ENCODE measurements at places on chromosomes 13 and 19.
A peak's percentile ranks its signal among the peaks of the same experiment; 100 is the strongest.

GRCh38 chr13:97373787-97374186, 60.2 kb upstream of the RAP2A start:
- DNase-seq = no peak

DNA sequence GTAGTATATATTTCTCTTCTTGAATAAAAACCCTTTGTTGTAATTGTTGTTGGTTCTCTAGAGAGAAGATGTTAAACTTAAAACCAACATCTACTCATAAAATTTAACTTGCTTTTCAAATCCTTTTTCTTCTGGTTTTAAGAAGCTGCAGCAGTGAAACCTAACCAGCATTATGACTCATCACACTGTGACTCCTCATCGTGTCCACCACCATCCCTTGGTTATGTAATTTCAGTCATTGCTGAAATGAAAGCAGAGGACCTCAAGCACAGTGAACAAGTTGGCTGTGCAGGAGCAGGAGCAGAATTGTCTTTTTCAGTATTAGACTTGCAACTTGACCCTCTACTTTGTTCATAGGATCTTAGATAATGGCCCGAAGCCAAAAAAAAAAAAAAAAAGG, 64.9 kb upstream of the HTR2A start:
- no peak for DNase-seq

GRCh38 chr19:28489776-28490175, 723.2 kb downstream of the UQCRFS1 start:
- DNase-seq = no peak

DNA sequence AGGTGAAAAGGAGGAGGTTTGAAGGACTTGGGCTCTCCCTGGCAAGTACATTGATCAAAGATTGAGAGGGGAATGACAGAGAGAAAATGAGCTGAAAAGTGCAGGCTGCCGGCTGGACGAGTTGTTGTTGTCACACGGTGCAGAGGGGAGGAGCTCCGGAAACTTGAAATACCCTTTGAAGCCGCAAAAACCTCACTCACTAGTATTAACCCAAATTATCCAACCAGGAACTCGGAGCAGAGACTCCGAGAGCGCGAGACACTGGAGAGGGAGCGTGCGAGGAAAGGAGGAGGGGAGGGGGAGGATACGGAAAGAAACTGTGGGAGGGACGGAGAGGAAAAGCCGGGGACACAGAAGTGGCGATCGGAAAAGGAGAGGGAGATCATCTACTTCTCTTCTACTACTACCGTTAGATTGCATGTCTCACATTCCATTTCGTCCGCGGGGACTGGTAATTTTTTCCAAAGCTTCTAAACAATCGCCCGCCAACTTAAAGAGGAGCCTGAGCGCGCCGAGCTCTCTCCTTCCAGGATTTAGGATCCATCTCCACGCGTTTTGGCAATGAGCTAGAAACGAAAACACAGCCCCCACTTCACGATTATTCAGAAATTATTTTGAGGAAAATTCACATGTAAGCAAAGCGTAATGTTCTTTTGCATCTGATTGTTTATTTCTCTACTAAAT, at the start of gene DACH1:
TSS of gene DACH1 (minus strand) at position 74 of the 684 bp plus-strand sequence.
- peak; percentile 23 for DNase-seq

GRCh38 chr13:40333226-40333625, 333.2 kb downstream of the FOXO1 start:
- no peak for DNase-seq

DNA sequence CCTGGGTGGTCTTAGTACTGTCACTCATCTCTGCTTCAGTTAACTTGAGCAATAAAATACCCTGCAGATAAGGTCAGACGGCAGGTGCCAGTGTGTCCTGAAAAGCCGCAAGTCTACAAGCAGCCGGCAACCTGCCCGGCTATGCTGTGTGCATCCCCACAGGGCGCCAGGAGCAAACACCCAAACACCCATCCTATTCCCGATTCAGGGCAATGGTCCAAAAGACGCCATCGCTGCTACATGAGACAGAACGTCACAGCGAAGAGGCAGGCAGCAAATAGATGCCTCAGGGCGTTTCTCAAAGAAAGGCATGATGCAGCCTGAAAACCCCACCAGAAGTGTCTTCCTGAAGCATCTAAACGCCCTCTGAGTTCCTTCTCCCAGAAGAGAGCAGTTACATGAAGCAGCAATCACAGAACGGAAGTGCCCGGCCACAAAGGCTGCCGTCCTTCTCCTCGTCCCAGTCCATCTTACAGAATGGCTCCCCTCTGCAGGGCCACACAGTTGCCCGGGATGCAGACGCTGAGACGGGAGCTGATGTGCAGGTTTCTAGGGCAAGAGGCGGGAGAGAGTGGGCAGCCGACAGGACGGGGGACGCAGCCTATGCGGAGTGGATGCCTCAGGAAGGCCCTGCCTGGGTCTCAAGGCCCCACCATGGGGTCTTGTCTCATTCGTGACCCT, 35.1 kb downstream of the RASA3 start:
- DNase-seq = no peak

DNA sequence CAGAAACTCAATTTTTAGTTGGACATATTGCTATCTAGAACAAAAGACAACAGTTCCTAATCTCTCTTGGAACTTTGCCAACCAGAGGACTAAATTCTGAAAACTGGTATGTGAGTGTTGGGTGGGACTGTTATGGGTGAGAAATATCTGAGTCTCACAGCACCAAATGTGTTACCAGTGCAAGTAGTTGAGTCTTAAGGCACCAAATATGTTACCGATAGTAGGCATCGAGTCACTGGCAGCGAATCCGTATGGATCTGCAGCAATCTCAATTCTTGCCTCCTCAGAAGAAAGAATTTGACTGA, 575.2 kb downstream of the DACH1 start:
- DNase-seq = no peak

DNA sequence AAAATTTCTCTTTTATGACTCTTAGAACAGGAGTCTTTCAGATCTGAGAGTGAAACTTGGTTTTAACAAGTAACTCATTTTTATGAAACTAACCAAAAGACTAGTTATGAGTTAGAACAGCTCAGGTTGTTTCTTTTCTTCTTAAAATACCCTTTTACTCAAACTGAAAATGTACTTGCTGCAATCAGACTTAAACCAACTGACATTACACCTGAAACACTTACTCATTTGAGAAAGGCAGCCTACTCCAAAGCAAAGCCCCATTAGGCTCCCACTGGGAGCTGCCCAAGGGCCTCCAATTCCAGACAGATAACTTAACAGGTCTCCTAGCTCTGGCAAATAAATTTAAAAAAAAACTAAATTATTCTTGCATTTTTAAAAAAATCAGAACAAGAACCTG, 3.6 kb downstream of the FOXO1 start:
- DNase-seq = no peak

- DNase-seq = no peak
Observed at GRCh38 chr19:48403606-48404005, 10.1 kb downstream of the GRIN2D start.

DNA sequence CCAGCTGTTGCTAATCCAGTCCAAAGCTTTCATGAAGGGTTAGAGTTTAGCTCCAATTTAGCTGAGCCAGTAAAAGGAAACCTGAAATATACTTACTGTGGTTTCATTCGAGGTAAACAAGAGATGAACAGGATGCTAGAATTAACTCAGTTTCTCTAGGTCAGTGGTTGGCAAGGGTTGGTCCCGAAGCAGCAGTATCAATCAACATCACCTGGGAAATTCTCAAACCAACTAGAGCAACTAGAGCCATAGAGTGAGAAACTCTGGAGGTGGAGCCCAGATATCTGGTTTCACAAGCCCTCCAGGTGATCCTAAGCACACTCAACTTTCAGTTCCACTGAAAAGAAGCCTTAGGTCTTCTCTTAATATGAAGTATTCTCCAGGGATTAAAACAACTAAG, 376.7 kb downstream of the OXGR1 start:
- DNase-seq = no peak

- DNase-seq = no peak
Observed at GRCh38 chr19:10270180-10270615, 722 bp upstream of the ICAM1 start.

DNA sequence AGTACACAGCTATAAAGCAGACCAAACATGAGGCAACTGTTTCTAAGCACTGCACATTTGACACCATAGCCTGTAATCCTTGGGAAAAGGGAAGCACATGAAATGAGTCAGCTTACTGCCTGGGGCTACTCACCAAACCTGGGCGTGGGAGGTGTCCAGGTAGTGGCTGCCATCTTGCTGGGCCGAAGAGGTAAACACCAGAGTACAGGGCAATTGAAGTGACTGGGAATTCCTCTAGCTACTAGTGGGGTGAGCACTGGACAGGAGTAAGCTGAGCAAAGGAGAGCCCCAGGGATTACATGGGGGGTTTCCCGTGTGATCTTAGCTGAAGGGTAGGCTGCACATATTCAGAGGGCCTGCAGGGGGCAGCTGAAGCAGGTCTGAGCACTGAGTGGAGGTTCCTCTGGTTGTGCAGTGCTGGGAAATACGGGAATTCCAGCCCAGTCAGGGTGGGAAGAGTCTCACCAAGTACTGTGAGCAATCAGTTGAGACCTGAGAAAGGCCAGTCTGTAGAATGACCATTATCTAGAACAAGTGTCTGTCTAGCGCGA, 140.5 kb downstream of the SLC7A1 start:
- no peak for DNase-seq

GRCh38 chr19:34788074-34788473, 15.1 kb upstream of the ZNF599 start:
- DNase-seq = no peak

GRCh38 chr19:1284293-1284978, 1.2 kb upstream of the EFNA2 start:
- no peak for DNase-seq

GRCh38 chr19:58330458-58330857, 3.7 kb downstream of the ZSCAN22 start:
- no peak for DNase-seq

DNA sequence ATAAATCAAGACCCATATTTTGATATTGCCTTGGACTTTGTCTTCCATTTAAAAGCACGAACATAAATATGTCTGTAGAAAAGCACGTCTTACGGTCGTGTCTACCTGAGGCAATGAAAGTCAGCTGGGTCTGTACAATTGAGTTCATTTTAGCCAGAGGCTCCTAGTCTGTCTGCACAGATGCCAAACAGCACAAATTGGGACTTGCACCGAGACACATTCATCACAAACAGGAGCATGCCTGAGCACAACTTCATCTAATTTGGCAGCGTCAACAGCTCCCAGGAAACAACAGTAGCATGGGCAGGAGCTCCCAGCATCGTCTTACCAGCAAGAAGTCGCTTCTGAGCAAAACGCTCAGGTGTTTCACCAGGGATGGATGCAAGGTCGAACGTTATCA, 687.0 kb downstream of the EFNB2 start:
- DNase-seq = no peak

- DNase-seq = no peak
Observed at GRCh38 chr19:781800-782184, 15.5 kb upstream of the PTBP1 start.

DNA sequence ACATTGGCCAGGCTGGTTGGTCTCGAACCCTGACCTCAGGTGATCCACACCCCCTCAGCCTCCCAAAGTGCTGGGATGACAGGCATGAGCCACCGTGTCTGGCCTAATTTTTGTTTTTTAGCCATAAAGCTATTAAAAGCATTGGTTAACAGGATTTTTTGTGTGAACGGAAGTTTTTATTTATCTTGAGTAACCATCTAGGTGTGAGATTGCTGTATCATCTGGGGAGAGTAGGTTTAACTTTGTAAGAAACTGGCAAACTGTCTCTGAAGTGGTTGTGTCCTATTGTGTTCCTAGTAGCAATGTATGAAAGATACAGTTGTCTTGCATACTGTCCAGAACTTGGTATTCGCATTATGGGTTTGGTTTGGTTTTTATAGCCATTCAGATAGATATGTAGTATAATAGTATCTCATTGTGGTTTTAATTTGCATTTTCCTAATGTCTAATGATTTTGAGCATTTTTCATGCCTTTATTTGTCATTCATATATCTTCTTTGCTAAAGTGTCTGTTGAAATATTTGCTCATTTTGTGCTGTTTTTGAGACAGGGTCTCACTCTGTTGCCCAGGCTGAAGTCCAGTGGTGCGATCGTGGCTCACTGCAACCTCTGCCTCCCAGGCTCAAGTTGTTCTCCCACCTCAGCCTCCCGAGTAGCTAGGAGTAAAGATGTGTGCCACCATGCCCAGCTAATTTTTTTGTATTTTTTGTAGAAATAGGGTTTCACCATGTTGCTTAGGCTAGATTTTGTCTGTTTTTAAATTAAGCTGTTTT, 13.5 kb upstream of the PLEKHF1 start:
- DNase-seq = no peak

- no peak for DNase-seq
Observed at GRCh38 chr19:42474743-42475142, 32.0 kb upstream of the CXCL17 start.

DNA sequence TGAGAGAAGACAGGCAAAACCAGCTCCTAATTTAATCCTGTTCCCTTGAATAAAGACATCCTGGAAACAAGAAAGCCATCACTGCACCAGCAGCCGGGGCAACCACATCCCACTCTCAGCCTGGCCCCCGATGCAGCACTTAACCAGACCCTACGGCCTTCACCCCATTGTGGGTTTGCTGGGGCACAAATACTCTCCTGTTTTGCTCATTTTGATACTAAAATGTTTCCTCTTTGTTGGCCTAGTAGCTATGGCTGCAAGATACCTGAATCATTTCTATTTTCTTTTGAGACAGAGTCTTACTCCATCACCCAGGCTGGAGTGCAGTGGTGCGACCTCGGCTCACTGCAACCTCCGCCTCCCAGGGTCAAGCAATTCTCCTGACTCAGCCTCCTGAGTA, 28.4 kb downstream of the ANKRD27 start:
- DNase-seq = no peak

DNA sequence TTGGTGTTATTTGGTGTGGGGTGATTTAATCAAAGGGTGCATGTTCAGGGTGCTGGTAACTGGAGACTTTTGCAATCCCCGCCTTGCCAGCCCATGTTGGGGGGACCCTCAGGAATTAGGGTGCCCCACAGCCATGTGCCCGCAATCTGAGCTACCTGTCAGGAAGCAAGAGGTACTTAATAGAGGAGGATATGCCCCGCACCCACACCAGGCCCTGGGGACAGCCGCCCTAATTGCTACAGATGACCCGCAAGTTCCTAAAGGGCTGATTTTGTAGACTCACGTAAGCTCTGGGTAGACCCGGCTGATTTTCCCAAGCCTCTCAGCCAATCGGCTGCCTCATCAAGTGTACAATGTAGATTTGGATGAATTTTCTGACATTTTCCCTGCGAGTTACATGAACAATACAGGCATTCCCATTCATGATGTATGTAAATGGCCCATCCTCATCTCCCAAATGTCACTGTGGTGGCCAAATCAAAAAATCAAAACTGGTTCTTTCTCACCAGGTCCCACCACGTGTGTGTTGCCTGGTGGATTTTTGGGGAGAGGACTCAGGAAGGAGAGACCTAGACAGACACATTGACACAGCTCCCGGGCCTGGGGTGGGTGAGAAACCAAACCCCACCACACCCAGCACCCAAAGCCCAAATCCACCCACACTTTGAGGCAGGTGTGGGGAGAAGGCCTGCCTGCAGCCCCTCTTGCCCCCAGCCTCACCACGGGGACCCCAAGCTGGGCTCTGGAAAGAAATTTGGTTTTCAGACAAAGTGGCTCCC, 119.2 kb upstream of the SPACA7 start:
- no peak for DNase-seq

Data from NCI-H1436 treated with DMSO at 0.1 percent for 48 hours (cell line).